ENCODE measurements at places on chromosomes 3 and 15.

DNA sequence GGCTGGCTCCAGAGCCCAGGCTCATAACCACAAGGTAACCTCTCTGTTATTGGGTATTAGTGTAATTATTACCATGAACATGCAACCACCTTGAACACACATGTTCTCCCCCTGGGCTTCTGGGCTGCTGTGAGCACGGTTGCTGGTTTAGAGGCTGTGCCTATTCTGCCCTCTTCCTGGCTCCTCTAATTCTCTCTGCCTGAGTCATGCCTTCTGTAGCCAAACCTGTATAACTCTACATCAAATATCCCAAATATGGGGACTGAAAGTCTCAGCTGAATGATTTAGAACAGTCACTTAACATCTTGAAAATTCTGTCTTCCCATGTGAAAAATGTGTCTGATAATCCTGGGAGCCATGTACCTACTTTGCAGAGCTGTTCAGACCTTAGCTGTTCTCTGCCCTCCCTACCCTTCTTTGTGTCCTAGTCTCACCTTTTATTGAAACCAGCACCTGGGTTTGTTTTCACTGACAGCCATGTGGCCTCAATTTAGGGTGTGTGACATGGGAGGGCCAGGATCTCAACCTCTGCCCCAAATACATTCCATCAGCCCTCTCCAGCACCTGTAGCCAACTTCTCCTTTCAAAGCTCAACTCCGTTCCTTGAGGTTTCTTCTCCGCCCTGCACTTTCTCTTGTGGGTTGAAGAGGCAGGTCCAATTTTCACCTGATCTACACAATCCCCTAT is 60.7 kb downstream of the PDZRN3 start:
- no peak for DNase-seq

DNA sequence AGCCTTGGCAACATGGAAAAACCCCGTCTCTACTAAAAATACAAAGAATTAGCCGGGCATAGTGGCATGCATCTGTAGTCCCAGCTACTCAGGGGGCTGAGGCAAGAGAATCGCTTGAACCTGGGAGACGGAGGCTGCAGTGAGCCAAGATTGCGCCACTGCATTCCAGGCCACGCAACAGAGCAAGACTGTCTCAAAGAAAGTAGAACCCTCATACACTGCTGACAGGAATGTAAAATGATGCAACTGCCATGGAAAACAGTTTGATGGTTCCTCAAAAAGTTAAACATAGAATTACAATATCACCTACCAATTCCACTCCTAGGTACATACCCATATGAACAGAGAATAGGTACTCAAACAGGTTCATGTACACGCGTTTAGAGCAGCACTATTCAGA is 158.9 kb downstream of the TBC1D5 start:
- no peak for DNase-seq

DNA sequence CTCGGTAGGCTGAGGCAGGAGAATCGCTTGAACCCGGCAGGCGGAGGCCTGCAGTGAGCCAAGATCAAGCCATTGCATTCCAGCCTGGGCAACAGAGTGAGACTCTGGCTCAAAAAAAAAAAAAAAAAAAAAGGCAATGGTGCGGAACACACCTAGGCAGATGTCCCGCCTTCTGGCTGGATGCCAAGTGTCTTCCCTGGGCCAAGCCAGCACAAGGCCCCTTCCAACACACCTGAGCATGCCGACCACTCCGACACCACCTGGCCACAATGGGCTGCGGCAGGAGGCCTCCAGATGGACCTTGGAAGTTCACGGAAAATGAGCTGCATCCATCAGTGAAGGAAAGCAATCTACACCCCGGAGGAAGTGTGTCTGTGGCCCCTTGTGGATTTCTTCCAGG is 19.0 kb downstream of the NUP210 start:
- DNase-seq = no peak

GRCh38 chr15:73870700-73871408 is 2.5 kb upstream of the TBC1D21 start:
- DNase-seq = no peak

DNA sequence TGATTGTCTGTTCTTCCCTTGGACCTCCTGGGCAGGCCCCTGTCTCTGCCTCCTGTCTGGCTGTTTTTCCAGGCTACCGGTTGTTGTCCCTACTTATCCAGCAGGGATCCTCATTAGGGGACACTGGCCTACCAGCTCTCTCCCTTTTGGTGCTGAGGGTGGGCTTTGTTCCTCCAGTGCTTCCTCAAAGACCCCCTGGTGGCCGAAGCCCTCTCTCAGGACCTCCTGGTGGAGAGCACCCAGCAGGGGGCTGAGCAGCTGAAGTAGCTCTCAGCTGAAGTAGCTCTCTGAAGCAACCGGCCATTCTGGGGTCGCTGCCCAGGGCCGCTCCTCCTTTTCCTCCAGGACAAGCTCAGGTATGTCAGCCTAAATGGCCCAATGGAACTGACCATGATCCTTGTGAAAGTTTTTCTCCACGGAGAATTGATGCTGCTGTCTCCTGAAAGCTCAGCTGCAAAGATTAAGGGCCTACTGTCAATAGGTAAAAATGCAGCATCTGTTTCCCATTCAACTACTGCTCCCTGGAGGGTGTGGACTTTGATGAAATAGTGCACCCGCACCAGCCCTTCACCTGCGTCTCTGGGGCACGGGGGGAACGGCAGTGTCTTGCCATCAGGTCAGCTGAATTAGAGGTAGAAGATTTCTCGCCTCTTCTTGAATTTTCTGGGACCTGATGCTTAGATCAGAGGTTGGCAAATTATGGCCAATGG is 27.6 kb downstream of the ARNT2 start:
- DNase-seq = no peak

GRCh38 chr15:22949074-22949547 is 31.1 kb downstream of the CYFIP1 start:
- no peak for DNase-seq

DNA sequence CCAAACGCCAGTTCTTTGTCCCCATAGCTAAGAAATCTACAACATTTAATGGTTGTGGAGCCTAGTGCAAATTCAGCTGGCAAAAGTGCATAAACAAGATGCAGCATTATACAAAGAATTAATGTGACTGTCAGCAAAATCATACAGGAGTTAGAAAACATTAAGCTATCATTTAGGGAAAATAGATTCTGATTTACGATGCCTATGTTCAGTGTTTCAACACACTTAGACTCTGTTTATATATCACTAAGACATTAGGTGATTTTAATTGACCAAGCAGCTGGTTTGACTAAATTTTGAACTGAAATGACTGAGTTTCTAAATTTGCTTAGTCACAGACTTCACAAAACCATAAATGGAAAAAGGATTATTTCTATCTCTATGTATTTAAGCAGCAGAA is 1076.8 kb downstream of the TBL1XR1 start:
- DNase-seq = no peak

GRCh38 chr3:126983653-126984390 is 907 bp downstream of the PLXNA1 start:
- DNase-seq = no peak
